ENCODE measurements at places on chromosomes 2 and 18.

GRCh38 chr2:38959466-38959865 is 69.8 kb downstream of the ARHGEF33 start:
- no peak for DNase-seq

DNA sequence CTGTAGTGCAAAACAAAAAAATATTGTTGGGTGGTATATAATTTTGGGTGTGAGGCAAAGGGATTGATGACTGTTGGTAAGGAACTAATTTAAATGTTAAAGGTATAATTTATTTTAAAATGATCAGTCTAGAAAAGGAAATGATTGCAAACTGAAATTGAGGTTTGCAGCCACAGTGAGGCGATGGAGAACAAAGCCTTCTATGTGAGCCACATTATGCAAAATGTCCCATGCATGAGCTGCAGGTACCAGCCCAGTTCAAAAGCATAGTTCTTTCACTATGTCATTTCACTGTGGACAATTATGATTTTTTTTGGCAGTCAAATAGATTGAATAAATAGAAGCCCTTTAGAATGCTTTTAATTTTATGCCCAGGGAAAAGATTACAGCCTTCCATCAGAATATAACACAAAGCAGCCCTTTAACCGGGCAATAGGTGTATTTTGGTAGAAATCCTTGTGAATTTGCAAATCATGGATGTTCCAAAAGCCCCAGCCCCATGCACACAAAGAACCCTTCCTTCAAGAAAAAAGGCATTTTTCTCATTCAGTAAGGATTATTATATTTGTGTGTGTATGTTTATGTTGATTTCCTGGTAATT is 1.7 kb downstream of the MAP2 start:
- DNase-seq = no peak

DNA sequence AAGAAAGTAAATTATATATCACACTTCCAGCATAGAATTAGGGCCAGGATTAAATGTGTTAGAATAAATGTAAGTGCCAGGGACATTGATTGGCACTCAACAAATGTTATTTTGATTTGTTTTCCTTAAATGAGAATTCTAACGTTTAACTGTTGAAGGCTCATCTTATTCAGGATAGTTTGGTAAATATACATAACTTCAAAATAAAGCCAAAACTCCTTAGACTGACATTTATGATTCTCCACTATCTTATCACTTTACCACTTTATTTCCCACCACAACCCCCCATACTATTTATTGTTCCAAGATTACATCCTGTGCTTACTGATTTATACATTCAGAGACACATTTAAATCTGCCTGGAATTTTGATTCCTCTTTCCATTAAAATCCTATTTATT is 769.5 kb upstream of the CDH2 start:
- no peak for DNase-seq

GRCh38 chr2:129396980-129397599 is 582.4 kb upstream of the RAB6C start:
- DNase-seq = no peak

DNA sequence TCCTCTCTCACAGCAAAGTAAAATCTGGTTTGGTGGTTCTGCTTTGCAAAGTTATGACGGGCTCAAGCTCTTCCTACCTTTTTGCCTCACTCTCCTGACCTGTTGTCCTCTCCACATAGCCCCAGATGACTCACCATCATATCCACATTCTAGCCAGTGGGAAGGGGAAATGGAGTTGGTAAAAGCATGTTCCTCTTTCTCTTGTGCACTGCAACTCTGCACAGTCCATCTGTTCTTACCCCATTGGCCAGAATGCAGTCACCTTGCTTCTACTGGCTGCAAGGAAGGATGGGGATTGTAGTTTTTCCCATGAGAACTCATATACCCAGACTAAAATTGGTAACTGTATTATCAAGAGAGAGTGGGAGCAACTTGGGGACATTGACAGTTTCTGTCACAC is 50.4 kb upstream of the SMIM21 start:
- no peak for DNase-seq
